ENCODE measurements at places on chromosomes 4 and X. TPM values are rescaled to one million over a fixed set of nuclear protein-coding genes. Genes with fewer than 3 reads are reported as not detected.

TET2 gene
- 5.3 TPM for total RNA-seq

NFKB1 gene
- 17.3 TPM for total RNA-seq

VCX gene
- total RNA-seq = not detected

PLRG1 gene
- 79.6 TPM for total RNA-seq

NUP62CL gene
- not detected for total RNA-seq

PARM1 gene
- total RNA-seq = 0.63 TPM

PDLIM3 gene
- total RNA-seq = 3.0 TPM

CYBB gene
- not detected for total RNA-seq

TXK gene
- total RNA-seq = 0.25 TPM

KCNIP4 gene
- 1.7 TPM for total RNA-seq

NUDT11 gene
- total RNA-seq = 11.8 TPM

GPC3 gene
- total RNA-seq = 16.4 TPM

F9 gene
- not detected for total RNA-seq

TRIM75 gene
- total RNA-seq = not detected

INTU gene
- 6.0 TPM for total RNA-seq

USP51 gene
- total RNA-seq = 2.2 TPM

THOC2 gene
- total RNA-seq = 108 TPM

SLC25A53 gene
- 12.9 TPM for total RNA-seq

RGN gene
- total RNA-seq = 2.4 TPM

GPC4 gene
- 2.8 TPM for total RNA-seq

ATP8A1 gene
- total RNA-seq = 7.5 TPM

HELQ gene
- total RNA-seq = 44.8 TPM

TCEAL5 gene
- total RNA-seq = not detected

ZMAT1 gene
- 0.18 TPM for total RNA-seq

ETNPPL gene
- total RNA-seq = not detected

HPSE gene
- total RNA-seq = 2.7 TPM

SGMS2 gene
- total RNA-seq = 144 TPM

ETDA gene
- total RNA-seq = not detected

HSFX2 gene
- total RNA-seq = 0.36 TPM

ABLIM2 gene
- total RNA-seq = not detected

ADGRG2 gene
- 0.18 TPM for total RNA-seq

PIR gene
- 40.8 TPM for total RNA-seq

HTN1 gene
- total RNA-seq = not detected

CLGN gene
- 4.1 TPM for total RNA-seq

FAM9B gene
- not detected for total RNA-seq

STOX2 gene
- 1.1 TPM for total RNA-seq

Data from fibroblast of the aortic adventitia (primary cell).